ENCODE measurements at places on chromosomes 5 and 9.

GRCh38 chr9:74094766-74095165, 402.4 kb upstream of the RORB start:
- DNase-seq = no peak

DNA sequence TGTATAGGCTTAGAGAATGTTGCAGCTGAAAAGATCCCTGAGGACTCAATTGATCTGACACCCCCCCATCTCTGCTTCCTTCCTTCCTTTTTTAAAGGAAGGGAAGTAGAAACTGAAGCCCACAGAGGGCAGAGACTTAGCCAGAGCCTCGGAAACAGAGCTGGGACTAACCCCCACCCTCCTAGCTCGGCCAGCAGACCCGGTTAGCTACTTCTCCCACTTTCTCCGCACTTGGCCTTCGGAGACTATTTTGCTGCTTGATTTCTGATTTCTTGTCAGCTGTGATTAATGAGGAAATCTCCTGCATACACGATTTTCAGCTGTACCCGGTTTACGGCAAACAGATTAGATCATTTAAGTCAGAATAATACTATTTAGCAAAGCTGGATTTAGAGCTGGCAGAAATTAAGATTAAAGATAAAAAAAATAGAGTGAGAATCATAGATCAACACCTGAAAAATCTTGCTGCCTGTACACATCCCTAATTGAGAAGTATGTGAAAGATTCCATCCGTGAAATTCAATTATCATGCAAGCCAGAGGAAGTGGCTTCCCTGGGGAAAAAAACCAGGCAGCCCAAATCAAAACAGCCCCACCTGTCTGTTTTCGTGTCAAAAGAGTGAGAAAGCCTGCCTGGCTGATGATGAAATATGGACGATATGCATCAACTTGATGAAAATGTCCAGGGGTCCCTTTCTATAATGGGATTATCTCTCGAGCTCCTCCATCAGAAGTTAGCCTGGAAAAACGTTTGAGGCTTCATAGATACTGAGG, 159.5 kb upstream of the SHB start:
- no peak for DNase-seq

DNA sequence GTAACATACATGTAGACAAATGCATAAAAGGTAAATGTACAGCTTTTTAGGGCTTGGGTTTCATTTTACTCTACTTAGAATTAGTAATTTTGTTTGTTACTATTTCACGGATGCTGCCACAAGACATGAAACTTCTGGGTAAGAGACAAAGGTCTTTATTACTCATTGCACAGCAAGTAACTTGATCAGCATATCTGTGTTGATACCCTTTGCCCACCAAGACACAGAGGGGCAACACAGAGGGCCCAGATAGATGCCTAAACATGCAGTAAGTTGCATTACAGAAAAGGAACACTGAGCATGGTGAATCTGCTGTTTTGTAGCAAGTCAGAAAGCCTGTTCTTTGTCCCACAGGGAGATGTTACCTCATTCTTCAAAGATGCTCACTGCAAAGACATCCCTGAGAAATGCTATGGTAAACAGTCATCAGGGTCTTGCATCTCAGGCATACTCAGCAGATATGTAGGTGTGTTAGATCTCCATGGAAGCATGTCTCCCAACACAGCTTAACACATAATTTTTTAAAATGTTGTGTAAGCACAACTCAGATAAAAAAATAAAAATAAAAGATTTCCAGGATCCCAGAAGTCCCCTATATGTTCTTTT, 10.3 kb downstream of the ITGA2 start:
- DNase-seq = no peak

DNA sequence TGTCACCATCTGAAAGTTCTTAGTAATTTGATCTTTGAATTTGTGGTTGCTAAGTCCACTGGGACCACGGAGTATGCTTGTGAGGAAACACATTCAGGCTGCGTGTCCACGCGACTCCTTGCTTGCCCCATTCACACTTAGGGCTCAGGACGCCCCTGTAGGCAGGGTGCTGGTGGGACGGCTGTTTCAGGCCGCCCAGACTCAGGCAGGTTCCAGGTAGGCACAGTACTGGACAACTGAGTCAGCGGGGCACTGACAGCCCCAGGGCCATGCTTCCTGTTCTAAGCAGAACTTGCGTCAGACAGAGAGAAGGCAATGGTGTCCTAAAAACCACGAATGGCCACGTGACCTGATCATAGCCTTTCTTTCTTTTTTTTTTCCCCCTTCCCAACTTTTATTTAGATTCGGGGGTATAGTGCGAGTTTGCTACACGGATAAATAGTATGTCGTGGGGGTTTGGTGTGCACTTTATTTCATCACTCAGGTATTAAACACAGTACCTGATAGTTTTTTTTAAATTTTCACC, 7.7 kb upstream of the RASGEF1C start:
- DNase-seq = no peak

- no peak for DNase-seq
These were observed 222.3 kb upstream of the ANKRD55 start for GRCh38 chr5:56455417-56455816.

GRCh38 chr9:94909250-94909894, 182.9 kb downstream of the AOPEP start:
- DNase-seq = no peak

DNA sequence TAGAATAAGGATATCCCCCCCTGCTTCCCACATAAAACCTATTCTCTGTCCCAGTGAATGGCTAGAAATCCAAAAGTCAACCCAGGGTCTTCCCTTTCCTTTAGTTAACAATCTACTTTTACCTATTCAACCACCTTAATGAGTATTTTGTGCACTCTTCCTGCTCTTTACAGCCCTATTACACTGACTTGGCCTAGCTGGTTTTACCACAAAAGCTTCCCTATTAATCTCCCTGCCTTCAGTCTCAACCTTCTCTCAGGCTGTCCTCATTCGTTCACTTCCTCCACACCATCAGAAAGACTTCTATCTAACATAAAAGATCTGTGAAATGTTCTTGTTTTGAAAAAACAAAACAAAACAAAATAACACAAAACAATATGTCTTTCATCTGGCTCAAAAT, 16.2 kb downstream of the CTNNAL1 start:
- no peak for DNase-seq

- no peak for DNase-seq
These were observed 153.4 kb upstream of the ADAMTS19 start for GRCh38 chr5:129306725-129307124.

GRCh38 chr9:131934673-131935072, 145.0 kb downstream of the MED27 start:
- no peak for DNase-seq

DNA sequence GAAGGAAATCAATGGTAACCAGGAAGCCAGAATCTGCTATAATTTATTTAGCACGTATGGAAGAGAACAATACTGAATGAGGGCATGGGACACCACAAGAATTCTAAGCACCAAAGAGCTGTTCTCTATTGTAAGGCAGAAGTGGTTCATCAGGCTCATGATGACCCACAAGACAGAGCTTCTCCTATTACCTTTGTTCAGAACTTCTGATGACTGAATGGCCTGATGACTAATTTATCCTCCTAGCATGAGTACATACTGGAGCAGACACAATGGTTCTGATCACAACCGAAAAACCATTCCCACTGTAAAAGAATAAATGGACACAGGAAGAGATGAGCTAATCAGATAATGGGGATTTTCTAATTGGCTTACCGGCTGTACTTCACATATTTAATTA, 329.8 kb upstream of the PDE4D start:
- DNase-seq = no peak

DNA sequence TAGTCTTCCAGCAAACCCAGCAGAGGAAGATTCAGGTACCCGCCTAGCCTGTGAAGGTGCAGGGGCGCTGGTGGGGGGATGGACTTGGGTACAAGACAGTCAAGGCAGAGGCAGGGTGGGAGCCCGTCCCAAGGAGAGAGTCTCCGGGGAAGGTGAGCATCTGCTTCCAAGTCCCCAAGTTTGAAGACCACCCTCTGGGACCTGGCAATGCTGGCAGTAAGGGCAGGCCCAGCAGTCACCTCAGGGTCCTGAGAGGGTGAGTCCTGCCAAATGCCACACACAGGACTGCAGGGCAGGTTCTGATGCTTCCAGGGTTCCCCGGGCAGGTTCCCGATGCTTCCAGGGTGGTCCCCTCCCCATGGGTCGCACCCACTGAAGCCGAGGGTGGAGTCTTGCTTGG, 261.8 kb upstream of the IRX1 start:
- DNase-seq = no peak

GRCh38 chr5:71747182-71747581, 28.1 kb downstream of the CARTPT start:
- DNase-seq = no peak

DNA sequence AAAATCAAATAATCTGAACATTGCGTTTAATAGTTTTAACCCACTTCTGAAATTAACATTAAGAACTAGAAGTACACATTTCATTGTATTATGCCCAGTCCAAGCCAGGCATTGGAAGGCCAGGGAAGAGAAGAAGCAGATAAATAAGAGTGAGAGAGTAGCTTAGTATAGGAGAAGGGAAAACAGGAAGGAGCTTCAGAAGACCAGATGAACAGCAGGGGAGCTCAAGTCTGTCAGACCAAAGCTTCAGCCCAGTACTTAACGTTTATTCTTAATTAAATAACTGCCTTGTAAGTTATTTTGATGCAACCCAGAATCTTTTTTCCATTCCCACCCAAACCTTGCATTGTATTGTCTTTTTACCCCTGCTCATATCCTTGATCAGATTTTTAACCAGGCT, 11.5 kb upstream of the FAM120AOS start:
- DNase-seq = no peak

- DNase-seq = no peak
These were observed 528.6 kb upstream of the CLINT1 start for GRCh38 chr5:158387499-158387898.

GRCh38 chr5:158709279-158709678, 390.4 kb downstream of the EBF1 start:
- no peak for DNase-seq

- no peak for DNase-seq
These were observed 35.1 kb downstream of the MRPL36 start for GRCh38 chr5:1764606-1764960.

- no peak for DNase-seq
These were observed 5.0 kb upstream of the MRNIP start for GRCh38 chr5:179863449-179864085.

GRCh38 chr5:136053336-136054141, 24.8 kb downstream of the TGFBI start:
- DNase-seq = no peak

DNA sequence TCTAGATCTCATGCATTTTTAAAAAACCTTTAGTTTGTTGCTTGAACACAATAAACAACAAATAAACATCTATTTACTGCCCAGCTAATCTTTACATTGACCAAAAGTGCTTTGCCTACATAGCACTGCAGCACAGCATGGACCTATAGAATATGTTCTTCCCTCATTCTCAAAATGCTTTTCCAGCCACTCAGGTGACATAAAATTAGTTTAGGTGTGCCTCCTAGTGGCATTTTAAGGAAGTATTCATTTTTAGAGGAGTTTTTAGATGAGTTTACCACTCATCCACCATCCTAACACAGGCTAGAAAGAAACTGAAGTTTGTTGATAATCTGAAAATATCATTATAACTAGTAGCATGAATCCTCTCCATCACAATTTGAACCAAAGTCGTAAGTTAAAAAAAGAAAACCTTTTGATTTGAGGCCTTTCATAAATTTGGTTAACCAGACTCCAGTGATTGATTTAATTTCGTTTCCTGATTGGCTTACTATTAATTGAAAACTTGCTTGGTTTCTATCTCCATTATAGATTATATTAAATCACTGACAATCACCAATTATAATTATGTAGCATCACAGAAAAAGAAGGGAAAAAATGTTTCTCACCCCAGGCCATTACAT, 12.6 kb downstream of the PLGRKT start:
- no peak for DNase-seq

DNA sequence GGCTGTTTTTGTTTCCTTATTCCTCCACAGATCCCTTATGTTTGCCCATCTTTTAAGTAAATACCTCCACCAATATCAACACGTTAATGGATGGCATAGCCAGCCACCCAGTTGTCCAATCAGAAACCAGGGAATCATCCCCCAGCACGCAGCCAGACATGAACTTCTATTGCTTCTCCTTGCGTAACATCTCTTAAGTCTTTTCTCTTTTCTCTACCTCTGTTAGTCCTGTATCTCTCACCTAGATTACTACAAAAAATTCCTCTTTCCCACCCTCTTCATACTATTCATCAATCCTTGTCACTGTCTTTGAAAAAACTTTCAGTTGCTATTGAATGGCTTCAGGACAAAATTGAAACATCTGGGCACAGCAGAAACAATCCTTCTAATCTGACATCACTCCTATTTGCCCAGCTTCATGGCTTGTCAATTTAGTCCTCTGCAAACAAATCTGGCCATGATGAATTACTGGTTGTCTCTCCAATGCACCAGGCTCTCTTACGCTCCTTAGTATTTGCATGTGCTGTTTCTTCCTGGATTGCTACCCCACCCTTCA, 349.3 kb downstream of the RAB3C start:
- no peak for DNase-seq

- no peak for DNase-seq
These were observed 55.7 kb downstream of the HSD17B3 start for GRCh38 chr9:96246267-96246671.

DNA sequence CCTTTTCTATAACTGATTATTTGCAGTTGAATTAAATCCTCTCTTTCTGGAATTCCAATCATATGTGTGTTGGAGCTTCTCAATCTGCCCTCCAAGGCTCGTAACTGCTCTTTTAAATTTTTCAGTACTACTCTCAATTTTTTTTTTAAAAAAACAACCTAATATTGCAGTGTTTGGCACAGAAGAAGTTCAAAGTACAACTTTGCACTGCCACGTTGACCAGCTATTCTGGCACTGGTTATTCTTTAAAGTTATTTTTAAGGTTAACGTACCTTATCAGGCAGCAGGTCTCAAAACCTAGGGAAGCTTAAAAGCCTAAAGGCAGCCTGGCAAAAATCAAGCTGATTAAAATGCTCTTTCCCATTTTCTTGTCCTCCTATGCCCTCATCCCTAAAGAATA, 120.5 kb downstream of the GHR start:
- DNase-seq = no peak

DNA sequence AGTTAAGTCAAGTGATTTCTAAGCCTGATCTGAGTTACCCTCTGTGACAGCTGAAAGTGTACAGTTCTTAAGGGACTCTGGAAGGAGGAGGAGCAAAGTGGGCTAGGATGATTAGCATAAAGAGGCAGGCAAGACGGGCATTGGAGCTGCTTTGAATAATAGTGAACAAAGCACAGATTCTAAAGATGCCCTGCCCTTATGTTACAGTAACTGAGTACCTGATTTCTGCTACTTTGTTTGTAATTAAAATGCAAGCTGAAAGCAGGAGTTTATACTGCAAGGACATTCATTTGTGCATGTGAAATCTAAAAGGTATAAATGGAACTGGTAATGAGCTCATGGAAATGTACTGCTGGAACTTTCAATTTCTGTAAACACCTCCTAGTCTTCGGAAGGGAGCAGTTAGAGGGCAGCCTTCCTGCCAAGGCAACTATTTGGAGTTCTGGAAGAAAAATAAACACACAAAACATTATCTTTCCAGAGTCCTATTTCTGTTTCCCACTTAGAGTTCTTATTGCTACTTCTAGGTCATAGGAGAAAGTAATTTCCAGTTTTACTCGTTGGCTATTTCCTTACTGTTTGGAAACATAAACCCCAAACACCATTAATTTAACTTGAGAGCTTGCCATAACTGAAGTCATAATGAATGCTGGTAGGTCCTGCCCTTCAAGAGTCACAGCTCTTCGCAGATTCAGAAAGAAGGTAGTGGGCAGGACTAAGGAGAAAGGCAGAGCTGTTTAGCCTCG, at the start of gene RANBP3L:
Gene RANBP3L (minus strand): TSS at position 45 of the 746 bp plus-strand sequence. CDS start 486 bp downstream, outside the sequence.
- DNase-seq = no peak

All from effector memory CD8-positive, alpha-beta T cell (primary cell).